Muscle of back (tissue), 13 donors: ENCODE measurements at places on chromosomes 6 and 20.

GRCh38 chr20:61789329-61789728 lies 276.4 kb downstream of the TAF4 start:
- no peak for DNase-seq

GRCh38 chr6:133983099-133983939 lies 30.3 kb downstream of the TBPL1 start:
- no peak for DNase-seq

DNA sequence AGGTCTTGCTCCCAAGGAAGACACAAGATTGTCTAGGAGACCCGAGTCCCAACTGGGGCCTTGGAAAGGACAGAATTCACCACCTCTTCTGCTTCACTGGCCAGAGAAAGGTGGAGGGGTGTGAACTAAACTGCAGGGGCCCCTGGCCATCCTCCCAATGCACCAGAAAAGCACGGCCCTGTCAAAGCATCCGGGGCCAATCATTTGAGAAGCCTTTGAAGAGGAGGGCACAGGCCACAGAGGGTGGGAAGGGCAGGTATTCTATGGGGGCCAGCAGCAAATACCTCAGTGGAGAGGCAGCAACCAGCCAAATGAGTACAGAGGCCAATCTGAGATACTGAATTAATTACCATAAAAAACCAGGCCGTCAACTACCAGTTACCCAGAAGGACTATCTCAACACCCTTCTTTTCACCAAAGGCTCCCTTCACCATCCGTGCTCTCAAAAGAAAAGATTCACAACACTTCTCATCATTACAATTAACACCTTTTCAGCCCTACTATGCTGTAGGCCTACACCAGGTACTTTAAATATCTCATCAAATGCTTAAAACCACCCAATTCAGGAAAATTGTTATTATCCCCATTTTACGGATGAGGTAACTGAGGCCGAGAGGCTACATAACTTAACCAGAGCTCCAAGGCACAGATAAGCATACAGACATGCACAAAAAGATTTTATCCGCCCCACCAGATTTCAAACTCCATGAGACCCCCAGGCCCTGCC lies 50.7 kb downstream of the TRERF1 start:
- DNase-seq = no peak

DNA sequence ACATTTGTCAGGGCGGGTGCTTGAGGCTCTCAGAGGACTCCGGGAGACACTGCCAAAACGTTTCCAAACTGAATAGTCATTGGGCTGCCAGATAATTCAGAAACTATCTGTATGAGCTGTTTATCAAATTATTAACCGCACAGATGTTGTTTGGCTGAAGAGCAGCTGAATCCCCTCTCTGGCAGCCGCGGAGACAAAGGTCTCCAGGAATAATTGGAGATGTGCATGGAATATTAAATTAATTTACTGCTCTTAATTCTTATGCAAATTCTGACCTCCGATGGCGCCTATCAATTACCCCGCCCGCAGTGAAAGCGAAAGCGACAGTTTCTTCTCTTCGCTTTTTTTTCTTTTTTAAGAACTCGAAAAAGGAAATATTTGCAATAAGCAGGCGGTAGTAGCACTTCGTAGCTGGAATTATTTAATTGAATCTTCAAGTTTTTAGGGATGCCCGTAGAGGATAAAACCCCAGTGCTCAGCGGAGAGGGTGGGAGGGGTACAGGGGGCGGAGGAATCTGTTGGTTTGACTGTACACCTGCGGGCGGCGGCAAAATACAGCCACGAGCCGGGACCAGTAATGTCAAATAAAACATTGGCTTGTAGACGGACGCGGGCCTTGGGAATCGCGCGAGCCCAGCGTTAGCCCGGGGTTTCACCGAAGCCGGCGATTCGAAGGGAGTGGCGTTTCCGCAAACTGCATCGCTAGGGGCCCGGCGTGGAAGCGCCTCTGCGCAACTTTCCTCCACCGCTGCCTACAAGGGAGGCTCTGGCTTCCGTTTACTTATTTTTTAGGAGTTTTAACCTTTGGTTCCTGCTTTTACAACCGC lies 6.2 kb downstream of the LINC00237 start:
- DNase-seq = no peak

- DNase-seq = no peak
Measured at GRCh38 chr20:49823152-49823847, 10.7 kb downstream of the SLC9A8 start.

DNA sequence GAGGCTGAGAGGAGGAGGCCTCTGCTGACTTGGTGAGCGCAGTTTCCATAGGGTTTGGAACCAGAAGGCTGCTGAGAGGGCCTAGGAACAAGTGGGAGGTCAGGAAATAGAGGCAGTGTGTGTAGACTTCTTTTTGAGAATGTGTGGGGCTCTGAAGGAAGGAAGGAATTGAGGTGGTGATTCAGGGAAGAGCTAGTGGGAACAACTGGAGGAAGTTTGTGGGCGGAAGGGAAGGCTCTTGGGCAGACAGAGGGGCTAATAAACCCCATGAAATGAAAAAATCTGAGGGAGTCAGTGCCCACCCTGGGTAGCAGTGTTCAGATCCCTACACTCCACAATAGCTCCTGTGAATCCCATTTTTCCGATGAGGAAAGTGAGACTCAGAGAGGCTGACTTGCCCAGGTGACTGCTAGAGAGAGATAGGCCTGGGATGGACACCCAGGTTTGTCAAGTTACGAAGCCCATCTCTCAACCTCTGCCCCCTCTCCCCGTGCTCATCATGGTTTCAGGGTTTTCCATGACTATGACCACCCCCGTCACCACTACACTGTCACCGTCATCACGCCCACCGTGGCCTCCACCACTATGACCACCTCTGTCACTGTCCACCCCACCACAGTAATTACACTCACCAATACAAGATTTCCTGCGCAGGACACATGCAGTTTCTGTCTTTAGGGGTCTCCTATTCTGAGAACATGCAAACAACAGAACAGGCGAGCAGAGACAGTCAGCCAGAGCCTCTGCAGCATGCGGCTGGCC lies 106.4 kb downstream of the MRPL14 start:
- DNase-seq = no peak

DNA sequence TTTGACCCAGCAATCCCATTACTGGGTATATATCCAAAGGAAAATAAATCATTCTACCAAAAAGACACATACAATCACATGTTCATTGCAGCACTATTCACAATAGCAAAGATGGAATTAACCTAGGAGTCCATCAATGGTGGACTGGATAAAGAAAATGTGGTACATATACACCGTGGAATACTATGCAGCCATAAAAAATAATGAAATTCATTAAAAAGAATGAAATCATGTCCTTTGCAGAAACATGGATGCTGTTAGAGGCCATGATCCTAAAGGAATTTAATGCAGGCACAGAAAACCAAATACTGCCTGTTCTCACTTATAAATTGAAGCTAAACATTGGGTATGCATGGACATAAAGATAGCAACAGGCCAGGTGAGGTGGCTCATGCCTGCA lies 61.9 kb upstream of the BMP6 start:
- no peak for DNase-seq

GRCh38 chr20:7940341-7940740 lies at the start of gene HAO1:
Gene HAO1, minus strand, starts transcription at chr20:7940458. Its CDS starts 36 bp downstream, at chr20:7940422.
- DNase-seq = no peak

DNA sequence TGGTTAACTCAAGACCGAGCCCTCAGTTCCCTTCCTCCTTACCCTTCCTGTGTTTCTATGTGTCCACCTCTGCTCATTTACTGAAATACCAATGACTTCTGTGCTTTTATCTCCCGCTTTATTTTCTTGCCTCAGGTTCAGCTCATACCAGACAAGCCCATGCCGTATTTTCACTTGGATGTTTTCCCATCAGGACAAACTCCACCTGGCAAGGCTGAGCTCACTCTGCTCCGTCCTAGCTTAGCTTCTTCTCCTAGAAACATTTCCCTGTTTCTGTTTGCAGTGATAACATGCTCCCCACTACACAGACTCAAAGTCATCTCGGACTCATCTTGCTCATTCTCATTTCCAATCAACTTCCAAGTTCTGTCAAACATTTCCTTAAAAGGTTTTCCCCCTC lies 56.9 kb upstream of the TFB1M start:
- DNase-seq = no peak

DNA sequence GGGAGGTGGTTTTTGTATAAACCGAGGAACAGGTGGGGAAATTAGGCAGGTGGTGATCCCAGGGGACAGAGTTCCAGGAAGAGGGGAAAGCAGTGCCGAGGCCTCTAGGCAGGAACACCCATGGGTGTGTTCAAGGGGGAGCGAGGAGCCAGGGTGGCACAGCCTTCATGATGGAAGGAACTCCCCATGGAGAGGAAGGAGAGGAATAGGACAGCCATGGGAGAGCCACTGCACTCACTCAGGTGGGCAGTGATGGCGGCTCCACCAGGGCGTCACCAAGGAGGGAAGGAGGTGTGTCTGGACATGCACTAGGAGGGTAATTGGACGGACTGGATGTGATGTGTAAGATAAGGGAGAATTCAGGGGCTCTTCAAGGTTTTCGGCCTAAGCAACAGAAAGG lies 98.2 kb downstream of the THBS2 start:
- DNase-seq = no peak

DNA sequence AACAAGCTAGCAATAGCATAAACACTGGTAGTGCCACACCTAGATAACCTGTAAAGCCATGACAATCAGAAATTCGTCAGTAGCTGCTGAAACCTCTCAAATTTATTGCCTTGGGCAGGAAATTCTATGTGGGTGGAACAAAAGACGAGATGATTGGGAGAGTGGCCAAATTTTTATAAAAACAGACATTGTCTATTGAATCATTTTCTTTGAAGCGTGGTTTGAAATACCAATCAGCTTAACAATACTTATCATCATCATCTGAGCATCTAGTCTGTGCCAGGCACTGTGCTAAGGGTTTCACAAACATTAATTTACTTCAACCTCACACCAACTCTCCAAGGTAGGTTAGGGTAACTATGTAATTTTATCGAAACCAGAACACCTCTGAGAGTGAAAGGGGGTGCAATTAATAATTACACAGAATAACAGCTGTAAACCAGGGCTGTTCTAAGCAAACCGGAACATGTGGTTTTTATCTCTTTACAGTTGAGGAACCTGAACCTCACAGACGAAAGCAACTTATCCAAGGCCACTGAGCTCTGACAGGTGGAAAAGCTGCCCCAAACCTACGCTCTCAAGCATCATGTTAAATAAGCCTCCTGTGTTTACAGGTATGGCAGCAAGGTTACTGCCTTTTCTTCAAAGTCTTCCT lies 43.4 kb downstream of the NHSL1 start:
- DNase-seq = no peak

GRCh38 chr6:142174703-142175102 lies 27.6 kb downstream of the VTA1 start:
- DNase-seq = no peak

DNA sequence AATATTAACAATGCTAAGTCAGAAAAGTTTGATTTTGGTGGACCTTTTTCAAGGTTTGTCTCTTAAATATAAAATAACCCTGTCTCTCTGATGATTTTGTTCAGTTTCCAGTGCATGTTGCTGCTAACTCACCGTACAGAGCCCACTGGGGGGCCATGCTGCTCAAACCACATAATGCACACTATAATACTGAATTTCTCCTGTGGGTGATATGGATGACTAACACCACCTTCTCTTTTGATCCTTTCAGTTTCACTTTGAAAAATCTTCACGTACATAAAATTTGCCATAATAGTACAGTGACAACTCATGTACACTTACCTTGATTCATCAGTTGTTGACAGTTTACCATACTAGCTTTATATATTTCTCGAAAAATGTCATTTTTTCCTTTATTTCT lies 506.6 kb upstream of the MAN1A1 start:
- no peak for DNase-seq

GRCh38 chr6:131551902-131552301 lies 21.1 kb upstream of the ARG1 start:
- DNase-seq = no peak

DNA sequence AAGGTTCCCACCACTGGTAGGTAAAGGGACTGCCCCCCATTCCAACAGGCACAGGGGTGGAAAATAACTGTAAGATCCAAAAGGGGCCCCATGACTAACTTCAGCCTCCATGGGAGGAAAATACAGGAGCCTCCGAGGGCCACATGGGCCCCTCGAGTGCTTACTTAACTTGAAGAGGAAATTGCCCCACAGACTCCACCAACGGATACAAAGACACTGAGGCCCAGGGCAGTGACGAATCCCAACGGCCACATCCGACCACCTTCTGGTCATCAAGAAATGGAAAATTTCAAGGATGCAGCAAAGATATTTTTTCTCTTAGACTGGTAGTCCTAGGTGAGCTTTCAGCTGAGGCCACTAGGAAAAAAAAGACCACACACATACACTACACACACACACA lies 116.0 kb upstream of the MRPS10 start:
- DNase-seq = no peak

- no peak for DNase-seq
Measured at GRCh38 chr20:10788055-10788454, 114.3 kb upstream of the JAG1 start.

- no peak for DNase-seq
Measured at GRCh38 chr20:62252342-62252966, 14.1 kb downstream of the OSBPL2 start.

- no peak for DNase-seq
Measured at GRCh38 chr20:41437836-41438235, 71.2 kb upstream of the EMILIN3 start.

- DNase-seq = no peak
Measured at GRCh38 chr20:58271606-58272351, 37.7 kb upstream of the RAB22A start.

GRCh38 chr6:6772751-6773150 lies 184.2 kb downstream of the LY86 start:
- no peak for DNase-seq

- DNase-seq = no peak
Measured at GRCh38 chr20:23060629-23061028, 11.2 kb upstream of the THBD start.

GRCh38 chr6:43037197-43037596 lies 15.8 kb downstream of the RRP36 start:
- no peak for DNase-seq

- no peak for DNase-seq
Measured at GRCh38 chr6:133262804-133263203, 21.6 kb downstream of the EYA4 start.

DNA sequence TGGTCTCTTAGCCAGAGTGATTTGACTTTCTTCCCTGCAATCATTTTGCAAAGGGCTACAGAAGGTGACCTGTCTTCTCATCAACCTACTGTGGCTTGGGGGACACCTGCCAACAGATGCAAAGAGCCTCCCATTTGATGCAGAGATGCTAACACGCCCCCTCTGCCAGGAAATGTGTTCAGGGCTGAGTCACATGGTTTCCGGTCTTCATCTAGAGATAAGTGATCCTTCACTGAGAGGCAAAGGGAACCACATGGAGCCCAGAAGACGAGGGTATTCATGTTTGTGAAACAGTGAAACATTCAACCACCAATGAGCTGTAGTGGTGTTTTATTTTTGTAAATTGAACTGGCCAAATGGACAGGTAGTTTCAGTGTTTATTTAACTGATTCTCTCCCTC lies 109.0 kb upstream of the RIN2 start:
- no peak for DNase-seq

GRCh38 chr20:10761786-10762185 lies 88.0 kb upstream of the JAG1 start:
- DNase-seq = no peak

GRCh38 chr20:51542571-51543421 lies at the start of gene NFATC2:
Gene NFATC2, minus strand, starts transcription at chr20:51542719. Its CDS starts 220 bp downstream, at chr20:51542499.
- DNase-seq = no peak
